NCI-H446 (cell line): ENCODE measurements at places on chromosomes 12 and 14.
A peak's percentile ranks its signal among the peaks of the same experiment; 100 is the strongest.

DNA sequence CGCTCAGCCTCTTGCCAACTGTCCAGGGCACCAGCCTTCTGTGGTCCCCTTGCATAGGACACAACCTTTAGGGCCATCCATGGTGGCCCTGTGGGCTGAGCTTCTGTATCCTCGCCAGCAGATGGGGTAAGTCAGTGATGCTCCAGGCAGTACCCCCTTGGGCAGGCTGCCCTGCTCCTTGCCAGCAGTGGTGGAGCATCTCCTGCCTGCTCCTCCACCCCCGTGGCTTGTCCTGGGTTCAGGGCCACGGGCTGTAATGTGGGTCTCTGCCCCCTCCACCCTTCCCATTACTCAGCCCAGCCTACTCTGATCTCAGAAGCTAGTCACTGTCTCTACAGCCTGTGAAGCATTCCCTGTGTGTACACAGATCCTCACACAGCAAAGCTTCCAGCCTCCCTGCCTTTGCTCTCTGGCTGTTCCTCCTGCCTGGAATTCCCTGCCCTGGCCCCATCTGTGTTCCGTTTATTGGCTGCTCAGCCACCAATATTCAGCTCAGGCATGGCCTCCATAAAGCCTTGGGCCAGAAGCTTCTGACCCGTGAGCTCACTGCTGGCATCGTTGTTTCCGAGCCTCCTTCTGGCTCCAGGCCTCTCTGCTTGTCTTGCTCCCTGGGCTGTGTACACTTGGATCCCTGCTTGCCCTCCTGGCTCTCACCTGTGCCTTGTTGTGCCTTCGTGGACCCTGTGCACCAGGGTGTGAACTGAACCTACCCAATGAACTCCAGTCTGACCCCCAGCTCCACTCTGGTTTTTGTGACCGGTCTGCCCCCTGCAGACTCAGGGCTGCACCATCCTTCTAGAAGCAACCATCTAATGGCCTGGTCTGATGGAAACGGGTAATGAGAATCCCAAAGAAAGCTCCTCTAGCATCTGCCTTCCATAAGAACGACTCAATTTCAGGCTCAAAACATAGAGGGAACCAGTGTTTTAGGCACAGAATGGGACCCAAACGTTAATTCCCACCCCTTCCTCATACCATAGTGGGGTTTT, 177.0 kb upstream of the PRMT8 start:
- no peak for DNase-seq

- no peak for DNase-seq
Measured at GRCh38 chr14:100807979-100808734, 17.8 kb upstream of the MEG3 start.

- no peak for DNase-seq
Measured at GRCh38 chr14:89308232-89308959, 108.6 kb downstream of the FOXN3 start.

DNA sequence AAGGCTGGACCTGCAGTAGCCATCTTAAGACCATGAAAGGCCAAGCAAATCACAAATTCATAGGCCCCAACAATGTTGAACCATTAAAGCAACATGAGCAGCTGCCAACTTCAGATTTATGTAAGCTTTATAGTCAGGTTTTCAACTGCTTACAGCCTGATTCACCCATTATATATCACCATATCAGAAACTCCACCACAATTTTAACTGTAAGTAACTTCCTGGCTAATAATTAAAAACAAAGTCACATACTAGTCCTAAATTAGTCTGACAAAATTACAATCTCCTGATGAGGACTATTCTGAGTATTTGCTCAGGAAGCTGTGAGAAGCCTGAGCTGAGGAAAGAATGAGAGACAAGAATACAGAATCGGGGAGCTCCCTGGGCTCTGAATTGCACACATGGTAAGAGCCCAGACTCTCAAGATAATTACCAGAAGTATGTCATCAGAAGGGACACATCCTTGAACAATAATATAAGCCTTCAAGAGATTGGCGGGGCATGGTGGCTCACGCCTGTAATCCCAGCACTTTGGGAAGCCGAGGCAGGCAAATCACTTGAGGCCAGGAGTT, 55.1 kb downstream of the NUMB start:
- DNase-seq = no peak

DNA sequence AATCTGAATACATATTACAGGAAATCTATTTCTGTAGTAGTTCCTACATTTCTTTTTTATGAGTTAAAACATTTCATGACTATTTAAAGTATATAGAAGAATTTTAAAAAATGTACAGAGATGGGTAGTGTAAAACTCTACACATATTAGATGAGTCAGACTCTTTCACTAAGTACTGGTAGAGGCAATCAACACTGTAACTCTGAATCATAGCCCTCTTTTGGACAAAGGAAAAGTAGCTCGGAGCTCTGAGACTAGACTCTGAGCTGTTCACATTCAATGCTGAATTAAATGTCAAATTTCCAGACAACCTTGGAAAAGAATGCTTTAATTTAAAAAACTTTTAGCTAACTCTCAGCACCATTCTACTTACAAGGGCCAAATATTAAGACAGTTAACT, 3.4 kb downstream of the PTCSC3 start:
- DNase-seq = no peak

GRCh38 chr14:72401101-72401625, 468.9 kb downstream of the RGS6 start:
- DNase-seq = no peak

DNA sequence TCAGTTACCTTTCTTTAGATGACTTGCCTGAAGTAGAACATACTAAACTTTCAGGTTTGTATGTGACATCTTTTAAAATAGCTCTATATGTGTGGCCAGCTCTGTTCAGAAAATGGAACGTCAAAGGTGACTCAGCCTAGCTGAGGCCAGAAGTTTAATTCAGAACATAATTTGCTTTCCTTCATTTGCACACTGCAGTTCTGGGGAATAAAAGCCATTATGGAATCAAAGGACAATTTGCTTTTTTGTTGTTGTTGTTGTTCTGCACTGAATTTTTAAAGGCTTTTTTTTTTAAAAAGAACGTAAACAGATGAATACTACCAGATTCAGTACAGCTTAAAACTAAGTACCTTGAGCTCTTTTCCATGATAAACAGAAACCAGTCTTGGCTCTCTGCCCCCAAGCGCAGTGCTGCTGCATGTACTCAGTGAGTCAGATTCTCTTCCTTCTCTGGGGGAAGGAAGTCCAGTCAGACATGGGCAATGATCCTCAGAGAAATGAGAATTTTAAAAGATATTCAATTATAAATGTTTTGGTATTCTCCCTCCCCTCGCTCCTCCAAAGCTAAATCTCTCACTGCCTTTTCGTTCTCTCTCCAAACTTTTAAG, 644.2 kb downstream of the NOVA1 start:
- peak; percentile 24 for DNase-seq

DNA sequence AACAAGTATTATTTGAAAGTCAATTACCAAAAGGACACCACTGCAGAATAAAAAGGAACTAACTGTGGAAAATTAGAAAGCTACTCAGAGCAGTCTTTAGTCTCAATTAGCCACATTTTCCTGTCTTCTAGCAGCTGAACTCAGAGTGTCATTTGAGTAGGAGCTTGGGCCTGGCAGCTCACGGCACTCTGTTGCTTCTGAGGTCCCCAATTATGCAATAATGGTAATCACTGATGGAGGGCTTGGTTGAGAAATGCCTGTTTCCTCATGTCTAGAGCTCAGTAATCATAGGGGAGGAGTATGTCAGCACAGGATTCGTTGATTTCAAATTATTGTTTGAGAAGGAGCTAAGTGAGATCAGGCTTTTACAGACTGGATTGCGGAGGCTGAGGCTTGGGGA, 108.6 kb downstream of the VRK1 start:
- no peak for DNase-seq

- no peak for DNase-seq
Measured at GRCh38 chr14:89245802-89246201, 171.2 kb downstream of the FOXN3 start.

- DNase-seq = no peak
Measured at GRCh38 chr12:2043054-2043453, 9.7 kb upstream of the CACNA1C start.

GRCh38 chr12:6540181-6540877, 6.0 kb downstream of the GAPDH start:
- no peak for DNase-seq

DNA sequence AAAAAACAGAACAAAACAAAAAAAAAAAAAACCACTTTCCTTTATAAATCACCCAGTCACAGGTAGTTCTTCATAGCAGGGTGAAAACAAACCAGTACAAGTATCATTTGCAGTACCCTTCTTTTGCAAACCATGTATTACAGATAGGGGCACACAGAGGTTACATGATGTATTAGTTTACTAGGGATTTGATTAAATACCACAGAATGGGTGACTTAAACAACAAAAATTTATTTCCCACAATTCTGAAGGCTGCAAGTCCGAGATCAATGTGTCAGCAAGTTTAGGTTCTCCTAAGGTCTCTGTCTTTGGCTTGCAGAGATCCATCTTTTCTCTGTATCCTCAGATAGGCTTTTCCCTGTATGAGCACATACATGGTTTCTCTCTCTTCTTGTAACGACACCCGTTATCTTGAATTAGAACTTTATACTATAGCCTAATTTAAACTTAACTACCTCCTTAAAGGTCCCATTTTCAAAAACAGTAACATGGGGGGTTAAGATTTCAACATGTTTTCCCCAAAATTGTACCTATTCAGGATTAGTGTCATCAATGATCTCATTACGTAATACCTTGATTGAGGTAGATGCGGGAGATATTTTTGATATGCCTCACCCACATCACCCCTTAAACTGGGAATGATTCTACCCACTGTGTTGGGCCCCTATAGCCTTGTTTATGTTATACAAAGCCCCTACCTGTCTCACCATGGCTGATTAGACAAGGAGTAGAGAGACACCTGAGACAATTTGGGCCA, 3.5 kb upstream of the CEP128 start:
- no peak for DNase-seq

GRCh38 chr14:51240804-51241380, 845 bp downstream of the TMX1 start:
- no peak for DNase-seq
